Dorsolateral prefrontal cortex (tissue), 122 donors: ENCODE measurements at places on chromosomes 1 and 21. TPM values are rescaled to one million over a fixed set of nuclear protein-coding genes. Genes with fewer than 3 reads are reported as not detected.

RIPPLY3 gene
- total RNA-seq, result not detected

FAM89A gene
- 13.3 TPM for total RNA-seq

OR2T2 gene
- total RNA-seq, result not detected

CLCNKA gene
- not detected for total RNA-seq

PTGFRN gene
- 17.8 TPM for total RNA-seq
